Left kidney (tissue), 8 donors: ENCODE measurements at places on chromosomes 16 and 17. TPM values are rescaled to one million over a fixed set of nuclear protein-coding genes. Genes with fewer than 3 reads are reported as not detected.

Gene STAC2
- polyA plus RNA-seq = 3.5 TPM

Gene MED31
- polyA plus RNA-seq = 24.8 TPM

Gene NPW
- polyA plus RNA-seq = 3.8 TPM

Gene CMTM4
- polyA plus RNA-seq = 71.6 TPM

Gene HSD11B2
- 40.8 TPM for polyA plus RNA-seq

Gene SRL
- 0.93 TPM for polyA plus RNA-seq

Gene GRAPL
- polyA plus RNA-seq = 7.0 TPM

Gene KRTAP2-2
- polyA plus RNA-seq = not detected

Gene ABCC6
- polyA plus RNA-seq = 23.5 TPM

Gene COPS3
- 90.5 TPM for polyA plus RNA-seq

Gene SEPTIN12
- 0.57 TPM for polyA plus RNA-seq

Gene PRSS53
- 1.3 TPM for polyA plus RNA-seq

Gene CCL18
- polyA plus RNA-seq = not detected

Gene RASL10B
- polyA plus RNA-seq = 13.0 TPM

Gene ATXN2L
- polyA plus RNA-seq = 108 TPM

Gene OR4D1
- 0.10 TPM for polyA plus RNA-seq

Gene CDH1
- 91.5 TPM for polyA plus RNA-seq

Gene FBXO39
- polyA plus RNA-seq = 0.17 TPM

Gene FTO
- polyA plus RNA-seq = 106 TPM

Gene SPN
- 2.0 TPM for polyA plus RNA-seq

Gene CHRNE
- 1.2 TPM for polyA plus RNA-seq

Gene PCYT2
- polyA plus RNA-seq = 41.5 TPM

Gene GPR179
- 0.28 TPM for polyA plus RNA-seq

Gene MT1G
- 56.6 TPM for polyA plus RNA-seq

Gene MT1F
- 57.5 TPM for polyA plus RNA-seq

Gene KRT39
- not detected for polyA plus RNA-seq

Gene KLHL11
- 12.4 TPM for polyA plus RNA-seq

Gene SPNS2
- polyA plus RNA-seq = 32.3 TPM

Gene TBX2
- 55.9 TPM for polyA plus RNA-seq

Gene SLX1B
- polyA plus RNA-seq = 8.1 TPM

Gene KRT222
- 0.12 TPM for polyA plus RNA-seq

Gene ARL5C
- polyA plus RNA-seq = 0.22 TPM

Gene CACNG1
- not detected for polyA plus RNA-seq

Gene RTN4RL1
- 1.00 TPM for polyA plus RNA-seq

Gene ABCA8
- 1.1 TPM for polyA plus RNA-seq

Gene CARD14
- polyA plus RNA-seq = 2.2 TPM

Gene TRAF7
- 55.7 TPM for polyA plus RNA-seq

Gene DRC3
- polyA plus RNA-seq = 26.9 TPM

Gene CIBAR2
- 0.27 TPM for polyA plus RNA-seq

Gene RCVRN
- polyA plus RNA-seq = not detected

Gene KRTAP4-6
- not detected for polyA plus RNA-seq

Gene GDPD3
- polyA plus RNA-seq = 13.6 TPM

Gene ACE
- 15.5 TPM for polyA plus RNA-seq
